ENCODE measurements at places on chromosomes 3 and 15.

- DNase-seq: no peak
Observed at GRCh38 chr15:50277370-50277769, 11.8 kb upstream of the HDC start.

DNA sequence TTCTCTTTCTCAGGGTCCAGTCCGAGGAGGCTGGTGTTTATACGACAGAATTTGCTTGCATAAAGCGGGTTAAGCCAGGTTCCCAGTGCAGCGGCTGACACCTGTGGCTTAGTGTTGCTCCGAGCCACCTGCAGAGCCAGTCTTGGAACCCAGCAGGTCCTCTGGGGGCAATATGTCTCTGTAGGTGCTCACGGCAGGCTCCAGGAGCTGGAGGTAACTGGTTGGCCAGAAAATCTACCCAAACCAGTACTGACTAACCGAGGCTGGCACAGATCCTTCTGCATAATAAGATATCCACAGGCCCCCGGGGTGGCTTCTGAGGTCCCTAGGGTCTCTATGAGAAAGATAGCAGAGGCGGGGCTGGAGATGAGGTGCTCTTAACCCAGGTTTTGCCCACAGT lies 3.2 kb downstream of the MGLL start:
- no peak for DNase-seq

DNA sequence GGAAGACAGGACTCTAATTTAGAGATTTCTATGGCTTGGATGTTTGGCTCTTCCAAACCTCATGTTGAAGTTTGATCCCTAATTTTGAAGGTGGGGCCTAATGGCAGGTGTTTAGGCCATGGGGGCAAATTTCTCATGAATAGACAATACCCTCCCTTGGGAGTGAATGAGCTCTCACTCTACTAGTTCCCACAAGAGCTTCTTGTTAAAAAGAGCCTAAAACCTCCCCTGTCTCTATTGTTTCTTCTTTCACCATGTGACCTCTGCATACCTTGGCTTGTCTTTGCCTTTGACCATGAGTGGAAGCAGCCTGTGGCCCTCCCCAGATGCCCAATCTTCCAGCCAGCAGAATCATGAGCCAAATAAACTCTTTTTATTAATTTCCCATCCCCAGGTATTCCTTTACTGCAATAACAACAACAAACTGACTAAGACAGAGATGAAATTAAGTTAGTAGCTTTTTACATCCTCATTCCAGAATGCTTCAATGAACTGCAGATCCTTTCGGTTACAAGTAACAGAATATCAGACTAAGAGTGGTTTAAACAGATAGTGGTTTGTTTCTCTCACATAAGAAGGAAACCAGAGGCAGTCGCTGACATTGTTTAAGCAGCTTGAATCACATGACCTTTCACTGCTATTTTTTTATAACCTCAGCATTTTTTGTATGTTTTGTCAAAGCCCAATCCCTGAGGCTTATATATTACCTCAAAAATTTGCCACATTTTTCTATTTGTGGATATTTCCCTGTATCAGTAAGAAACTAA lies 1013.3 kb upstream of the SEMA6D start:
- no peak for DNase-seq

DNA sequence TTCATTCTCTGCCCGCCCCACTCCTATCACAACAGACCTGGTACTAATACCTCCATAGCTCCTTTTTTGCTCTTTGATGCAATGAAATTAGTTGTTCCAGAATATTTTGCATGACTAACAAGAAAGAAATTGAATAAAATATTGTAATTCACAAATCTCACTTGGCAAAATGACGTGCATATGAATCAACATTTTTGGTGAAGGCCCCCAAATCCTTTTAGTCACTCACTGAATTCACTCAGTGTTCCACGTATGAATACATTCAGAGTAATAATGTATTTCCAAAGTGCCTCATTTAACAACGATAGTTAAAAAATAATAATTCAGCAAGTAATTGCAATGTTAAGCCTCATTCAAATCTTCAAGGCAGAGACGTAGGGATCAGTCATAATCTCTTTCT lies 148.6 kb upstream of the STRIT1 start:
- no peak for DNase-seq

DNA sequence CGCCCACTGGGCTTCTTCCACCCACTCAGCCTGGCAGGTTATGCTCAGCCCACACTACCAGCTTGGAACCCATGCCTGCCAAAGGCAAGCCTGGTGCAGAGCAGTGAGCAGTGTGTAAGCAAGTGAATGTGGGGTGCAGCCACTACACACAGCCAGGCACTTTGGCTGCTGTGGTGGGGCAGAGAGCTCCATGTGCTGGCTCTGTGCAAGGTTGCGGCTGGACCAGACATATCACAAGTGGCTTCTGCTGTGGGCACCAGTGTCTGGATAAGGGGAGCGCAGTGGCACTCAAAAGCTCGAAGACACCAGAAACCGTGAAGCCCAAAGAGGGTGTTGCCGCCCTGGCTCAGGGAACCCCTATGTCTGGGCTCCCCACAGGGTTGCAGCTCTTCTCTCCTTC lies 563.7 kb downstream of the SI start:
- no peak for DNase-seq

- DNase-seq: no peak
Observed at GRCh38 chr15:66966256-66966655, 99.1 kb upstream of the SMAD3 start.

DNA sequence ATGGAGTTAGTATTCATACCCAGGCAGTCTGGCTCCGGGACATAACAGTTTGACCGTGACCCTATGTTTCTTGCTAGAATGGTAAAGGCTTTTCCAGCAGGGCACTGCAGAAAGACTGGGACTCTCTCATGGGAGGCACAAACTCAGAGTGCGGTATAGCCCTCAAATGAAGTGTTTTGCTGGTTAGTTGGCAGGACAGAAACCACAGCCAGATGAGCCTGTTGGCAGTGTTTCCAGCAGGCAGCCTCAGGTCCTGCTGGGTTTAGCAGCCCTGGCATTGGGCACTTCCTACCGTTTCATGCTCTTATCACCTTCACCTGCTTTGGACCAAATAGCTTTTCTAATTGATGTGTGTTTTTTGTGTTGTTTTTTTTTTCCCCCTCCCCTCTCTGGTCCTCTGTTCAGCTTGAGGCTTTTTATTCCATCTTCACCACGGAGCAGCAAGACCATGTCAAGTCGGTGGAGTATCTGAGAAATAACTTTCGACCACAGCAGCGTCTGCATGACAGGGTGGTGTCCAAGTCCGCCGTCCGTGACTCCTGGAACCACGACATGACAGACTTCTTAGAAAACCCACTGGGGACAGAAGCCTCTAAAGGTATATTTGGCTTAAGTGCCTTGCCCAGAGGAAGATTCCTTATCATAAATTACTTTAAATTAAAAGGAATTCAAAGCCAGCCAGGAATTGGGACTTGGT lies 205.6 kb downstream of the FEZF2 start:
- DNase-seq: no peak

GRCh38 chr3:64290864-64291263 lies 65.6 kb upstream of the PRICKLE2 start:
- no peak for DNase-seq

DNA sequence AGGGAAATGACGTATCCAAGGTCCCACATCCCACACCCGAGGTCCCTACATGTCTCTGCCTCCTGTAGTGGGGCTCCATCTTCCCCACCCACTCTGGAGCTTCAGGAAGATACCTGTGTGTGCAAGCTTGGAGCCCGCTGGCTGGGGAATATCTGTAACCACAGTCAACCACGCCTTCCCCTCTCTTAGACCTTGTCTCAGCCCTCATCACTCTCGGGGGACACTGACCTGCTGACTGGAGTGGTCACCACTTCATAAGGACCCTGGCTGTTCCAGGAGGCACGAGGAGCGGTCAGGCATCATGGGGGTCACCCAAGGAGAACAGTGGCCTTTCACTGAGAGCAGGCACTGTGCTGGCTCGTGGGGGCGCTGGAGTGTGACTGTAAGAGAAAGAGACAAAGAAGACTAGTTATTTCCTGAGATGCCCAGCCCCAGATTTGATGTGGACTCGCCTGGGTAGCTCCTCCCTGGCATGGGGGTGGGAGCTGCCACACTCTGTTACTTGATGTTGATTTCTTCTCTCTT lies 48.6 kb downstream of the CTXND1 start:
- DNase-seq: no peak

DNA sequence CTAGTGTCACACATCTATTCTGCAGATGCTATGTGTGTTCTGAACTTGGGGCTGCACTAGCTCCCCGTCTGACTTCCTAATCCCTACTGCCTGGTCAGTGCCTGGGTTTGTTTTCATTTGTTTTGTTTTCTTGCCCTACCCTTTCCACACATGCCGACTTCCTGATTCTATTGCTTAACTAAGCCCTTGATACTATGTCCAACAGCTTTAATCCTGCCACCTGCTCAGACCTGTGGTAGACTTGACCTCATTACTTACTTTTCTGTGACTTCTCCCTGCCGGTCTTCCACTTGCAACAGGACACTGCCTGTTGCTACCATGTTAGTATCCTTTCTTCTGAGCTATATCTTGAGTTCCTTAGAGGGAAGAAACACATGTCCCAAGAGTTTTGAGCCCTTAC lies 39.3 kb upstream of the CEMIP start:
- DNase-seq: no peak

- no peak for DNase-seq
Observed at GRCh38 chr15:80208758-80209734, 43.0 kb downstream of the CTXND1 start.

GRCh38 chr3:61699622-61700021 lies 138.3 kb downstream of the PTPRG start:
- DNase-seq: no peak

GRCh38 chr15:70192490-70192889 lies 94.8 kb upstream of the TLE3 start:
- DNase-seq: no peak

GRCh38 chr3:149790268-149790667 lies 2.1 kb downstream of the ANKUB1 start:
- no peak for DNase-seq

DNA sequence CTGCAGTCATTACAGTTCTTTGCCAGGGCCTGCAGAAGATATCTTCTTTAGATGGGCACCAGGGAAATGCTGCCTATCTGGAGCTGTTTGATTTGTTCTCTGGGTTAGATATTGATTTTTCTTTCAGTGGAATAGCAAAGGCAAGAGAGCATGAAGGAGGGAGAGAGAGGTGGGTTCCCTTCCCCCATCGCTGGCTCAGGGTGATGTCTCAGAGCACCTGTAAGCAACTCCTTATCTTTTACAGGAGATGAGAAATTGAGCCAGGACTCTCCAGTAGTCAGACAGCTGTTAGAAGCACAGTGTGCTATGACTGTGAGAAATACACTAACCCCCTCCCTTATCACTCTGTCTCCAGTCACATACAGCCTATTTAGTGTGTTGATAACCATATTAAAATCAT lies 89.3 kb upstream of the SLC24A5 start:
- DNase-seq: no peak

GRCh38 chr3:149967086-149967685 lies 3.5 kb downstream of the PFN2 start:
- DNase-seq: no peak

- no peak for DNase-seq
Observed at GRCh38 chr3:72143966-72144717, 359.2 kb upstream of the PROK2 start.

DNA sequence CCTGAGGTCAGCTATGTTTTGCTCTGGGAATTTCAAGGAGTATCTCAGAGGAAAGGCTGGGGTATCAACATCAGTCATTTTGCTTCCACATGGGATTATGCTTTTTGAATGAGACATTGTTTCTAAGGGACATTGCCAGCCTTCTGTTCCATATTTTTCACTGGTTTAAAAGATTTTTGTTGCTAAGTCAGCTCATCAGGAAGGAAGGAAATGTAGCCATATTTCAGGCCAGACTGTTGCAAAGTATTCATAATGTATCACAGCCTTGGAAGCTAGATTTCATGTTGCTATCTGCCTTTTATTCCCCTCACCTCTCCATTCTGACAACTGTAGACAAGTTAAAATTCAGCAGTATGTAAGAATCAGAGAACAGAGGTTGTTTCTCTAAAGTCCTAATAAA lies 61.0 kb upstream of the CHRM5 start:
- DNase-seq: no peak

- no peak for DNase-seq
Observed at GRCh38 chr15:100169615-100170290, 172.0 kb downstream of the ADAMTS17 start.

GRCh38 chr3:172274906-172275305 lies 173.3 kb downstream of the GHSR start:
- DNase-seq: no peak

- no peak for DNase-seq
Observed at GRCh38 chr3:149023951-149024350, 32.6 kb downstream of the GYG1 start.

GRCh38 chr15:59457103-59457502 lies 19.1 kb downstream of the FAM81A start:
- no peak for DNase-seq

- no peak for DNase-seq
Observed at GRCh38 chr15:63156755-63157117, 541 bp downstream of the RPS27L start.

GRCh38 chr15:39140060-39140604 lies 440.7 kb upstream of the THBS1 start:
- no peak for DNase-seq

- no peak for DNase-seq
Observed at GRCh38 chr3:49805367-49805782, 2.3 kb downstream of the INKA1 start.

DNA sequence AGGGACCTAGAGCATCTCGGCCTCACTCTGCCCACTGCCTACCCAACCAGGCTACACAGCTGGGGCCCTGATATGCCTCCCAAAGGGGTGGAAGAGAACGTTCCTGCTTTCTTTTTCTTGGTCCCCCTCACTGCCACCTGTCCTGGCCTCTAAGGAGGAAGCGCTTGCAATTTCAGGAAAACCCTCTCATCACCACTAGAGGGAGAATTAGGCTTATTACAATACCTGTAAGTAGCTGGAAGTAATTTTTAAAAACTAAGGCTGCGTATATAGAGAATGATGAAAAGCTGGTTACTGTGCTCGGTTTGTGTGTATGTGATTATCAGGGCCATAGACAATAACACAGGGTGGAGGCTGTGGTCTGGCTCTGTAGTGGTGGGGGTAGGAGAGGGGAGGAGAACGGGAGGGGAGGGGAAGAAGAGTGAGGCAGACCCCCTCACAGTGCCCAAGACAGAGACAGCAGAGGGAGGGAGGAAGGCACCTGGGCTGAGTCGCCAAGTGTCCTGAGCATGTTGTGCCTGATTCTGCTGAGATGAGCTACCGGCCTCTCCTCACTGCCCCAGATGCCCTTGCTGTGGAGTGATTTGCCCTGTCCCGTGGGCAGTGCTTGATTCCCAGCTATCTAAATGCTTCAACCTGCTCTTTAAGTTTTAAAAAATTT lies 3.3 kb downstream of the GABRG3 start:
- no peak for DNase-seq

- DNase-seq: no peak
Observed at GRCh38 chr3:41202075-41202833, 2.9 kb downstream of the CTNNB1 start.

DNA sequence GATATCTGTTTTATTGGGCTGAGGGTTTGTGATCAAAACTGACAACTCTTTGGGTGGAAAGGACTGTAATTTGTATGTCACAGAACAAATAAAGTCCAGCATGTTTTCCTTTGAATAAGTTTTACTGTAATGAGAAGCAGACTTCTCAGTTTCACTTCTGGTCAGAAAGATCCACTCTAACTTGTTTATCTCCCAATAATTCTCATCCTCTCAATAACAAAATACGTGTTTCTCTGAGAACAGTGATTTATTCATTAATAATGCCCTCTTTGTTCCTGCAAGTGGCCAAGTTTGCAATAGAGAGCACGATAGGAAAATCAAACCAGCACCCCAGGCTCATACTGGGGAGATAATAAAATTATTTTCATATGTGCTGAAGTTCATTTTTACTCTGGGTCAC lies 190.6 kb downstream of the CNTN3 start:
- DNase-seq: no peak

- DNase-seq: no peak
Observed at GRCh38 chr15:61521953-61522352, 292.9 kb upstream of the RORA start.

Data from stimulated activated CD4-positive, alpha-beta T cell treated with anti-CD3 and anti-CD28 coated beads, Interleukin-15, amount 100 ng/mL, for 48 hours (primary cell).